Stimulated activated CD4-positive, alpha-beta T cell treated with anti-CD3 and anti-CD28 coated beads, Interleukin-1b, Interleukin-23, amount 100 ng/mL, for 1 hour (primary cell): ENCODE measurements at places on chromosomes 7 and 10.

GRCh38 chr10:17980846-17981565 lies 29.3 kb downstream of the SLC39A12 start:
- no peak for DNase-seq

- DNase-seq, result no peak
These were observed 122.2 kb downstream of the NPY start for GRCh38 chr7:24406053-24406788.

GRCh38 chr7:56447864-56448693 lies 331.9 kb upstream of the NUPR2 start:
- DNase-seq, result no peak

- DNase-seq, result no peak
These were observed 69.0 kb downstream of the CYTH3 start for GRCh38 chr7:6203381-6203780.

DNA sequence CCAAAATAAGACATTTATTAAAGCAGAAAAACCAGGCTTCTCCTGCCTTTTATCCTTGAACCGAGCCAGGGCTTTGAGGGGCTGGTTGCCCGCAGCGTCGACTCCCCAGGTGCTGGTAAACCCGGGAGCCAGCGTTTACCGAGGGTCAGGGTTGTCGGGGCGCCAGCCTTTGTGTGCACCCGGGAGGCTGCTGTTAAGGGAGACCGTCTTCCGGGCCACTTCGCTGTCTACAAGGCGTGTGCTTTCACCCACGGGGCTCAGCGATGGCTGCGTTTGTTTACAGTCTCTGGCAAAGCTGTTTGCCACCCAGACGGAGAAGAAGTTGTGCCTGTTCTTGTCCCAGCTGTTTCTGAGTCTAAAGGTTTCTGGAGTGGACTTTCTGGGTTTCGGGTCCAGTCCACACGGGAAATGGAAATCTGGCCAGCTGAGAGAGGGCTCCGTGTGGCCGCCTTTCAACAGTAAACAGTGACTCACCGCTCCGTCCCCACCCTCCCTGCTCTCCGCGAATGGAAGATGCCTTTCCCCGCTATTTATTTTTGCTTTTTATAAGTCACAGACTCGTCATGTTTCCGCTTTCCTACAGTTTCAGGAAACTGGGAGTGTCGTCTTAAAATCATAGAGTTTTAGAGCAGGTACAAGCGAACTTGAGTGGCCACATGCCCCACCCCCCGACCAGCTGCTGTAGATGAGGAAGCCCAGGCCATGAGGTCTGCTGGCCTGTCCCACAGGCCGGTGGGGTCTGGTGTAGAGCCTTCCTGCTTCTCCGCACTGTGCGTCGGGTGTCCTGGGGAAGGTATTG lies 2.2 kb downstream of the MAFK start:
- no peak for DNase-seq

GRCh38 chr10:3812141-3812540 lies 27.1 kb upstream of the KLF6 start:
- no peak for DNase-seq

DNA sequence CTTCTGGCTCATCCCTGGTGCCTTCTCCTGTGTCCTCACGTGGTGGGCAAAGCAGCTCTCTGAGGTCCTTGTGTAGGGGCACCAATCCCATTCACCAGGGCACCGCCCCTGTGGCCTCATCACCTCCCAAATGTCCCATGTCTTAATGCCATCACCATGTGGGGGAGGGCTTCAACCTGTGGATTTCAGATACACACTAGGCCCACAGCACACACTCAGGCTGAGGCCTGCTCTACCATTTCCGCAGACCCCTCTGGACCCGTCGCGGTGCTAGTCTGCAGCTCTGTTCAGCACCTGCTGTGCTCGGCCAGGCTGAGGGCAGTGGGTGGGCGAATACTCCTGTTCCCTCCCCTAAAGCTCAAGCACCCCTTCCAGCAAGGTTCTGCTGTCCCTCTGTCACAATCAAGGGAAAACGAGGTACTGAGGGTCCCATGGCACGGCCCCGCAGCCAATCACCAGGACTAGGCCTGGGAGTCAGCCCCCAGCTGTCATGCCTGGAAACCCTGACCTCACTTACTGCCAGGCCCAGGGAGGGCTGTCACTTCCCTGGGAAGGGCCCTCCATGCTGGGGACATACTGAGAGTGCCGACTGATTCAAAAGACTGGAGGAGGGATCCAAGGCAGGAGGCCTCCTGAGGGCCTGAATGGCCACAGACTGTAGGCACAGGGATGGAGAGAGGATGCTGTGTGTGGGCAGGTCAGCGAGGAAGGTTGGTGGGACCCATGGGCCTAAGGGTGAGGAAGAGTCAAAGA lies 123.8 kb upstream of the RET start:
- DNase-seq, result no peak

DNA sequence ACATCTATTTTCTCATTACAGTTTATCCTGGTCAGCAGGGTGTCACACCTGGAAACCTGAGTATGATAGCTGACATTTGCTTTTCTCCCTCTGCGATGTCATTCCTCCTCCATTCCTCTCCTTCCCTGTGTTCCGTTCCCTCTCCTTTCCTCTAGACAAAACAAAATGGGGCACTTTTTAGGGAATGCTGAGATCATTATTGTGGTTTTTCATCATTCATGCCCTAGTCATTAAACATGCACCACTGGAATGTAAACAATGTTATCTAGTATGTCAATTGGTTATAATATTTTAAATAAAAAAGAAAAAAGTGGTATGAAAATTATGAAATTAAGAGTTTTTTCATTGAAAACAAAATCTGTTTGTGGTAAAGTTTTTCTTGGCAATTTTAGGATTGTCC lies 132.6 kb downstream of the MAPK8 start:
- DNase-seq, result no peak

- DNase-seq, result no peak
These were observed 60.3 kb downstream of the RASGEF1A start for GRCh38 chr10:43206391-43207235.

DNA sequence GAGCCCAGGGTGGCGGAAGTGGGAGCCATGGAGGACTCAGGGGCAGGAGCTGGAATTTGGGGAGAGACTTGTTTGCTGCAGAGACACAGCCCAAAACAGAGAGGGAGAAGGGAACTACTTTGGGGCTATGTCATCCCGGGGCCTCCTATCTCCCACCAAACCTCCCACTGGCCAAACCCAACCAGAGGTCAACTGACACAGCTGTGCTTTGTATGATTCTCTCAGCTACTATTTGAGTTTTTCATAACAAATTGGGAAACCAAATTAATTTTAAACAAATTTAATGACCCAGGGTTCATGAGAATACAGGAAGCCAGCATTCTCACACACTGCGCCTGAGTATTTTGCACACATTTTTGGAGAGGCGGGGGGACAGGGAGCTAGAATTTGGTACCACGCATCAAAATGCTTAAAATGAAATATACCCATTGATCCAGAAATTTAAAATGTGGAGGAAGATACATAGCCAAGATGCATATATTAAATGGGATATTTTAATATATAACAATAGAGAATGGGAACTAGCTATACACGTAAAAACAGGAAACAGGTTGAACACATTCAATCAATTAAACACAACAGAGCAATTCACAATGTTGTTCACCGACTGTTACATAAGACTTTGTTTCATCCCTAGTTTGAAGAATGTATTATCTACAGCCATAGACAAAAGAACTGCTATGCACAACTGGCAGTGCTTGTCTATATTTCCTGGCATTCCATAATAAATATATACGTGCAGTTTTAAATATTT lies 105.3 kb downstream of the PARD3 start:
- no peak for DNase-seq

DNA sequence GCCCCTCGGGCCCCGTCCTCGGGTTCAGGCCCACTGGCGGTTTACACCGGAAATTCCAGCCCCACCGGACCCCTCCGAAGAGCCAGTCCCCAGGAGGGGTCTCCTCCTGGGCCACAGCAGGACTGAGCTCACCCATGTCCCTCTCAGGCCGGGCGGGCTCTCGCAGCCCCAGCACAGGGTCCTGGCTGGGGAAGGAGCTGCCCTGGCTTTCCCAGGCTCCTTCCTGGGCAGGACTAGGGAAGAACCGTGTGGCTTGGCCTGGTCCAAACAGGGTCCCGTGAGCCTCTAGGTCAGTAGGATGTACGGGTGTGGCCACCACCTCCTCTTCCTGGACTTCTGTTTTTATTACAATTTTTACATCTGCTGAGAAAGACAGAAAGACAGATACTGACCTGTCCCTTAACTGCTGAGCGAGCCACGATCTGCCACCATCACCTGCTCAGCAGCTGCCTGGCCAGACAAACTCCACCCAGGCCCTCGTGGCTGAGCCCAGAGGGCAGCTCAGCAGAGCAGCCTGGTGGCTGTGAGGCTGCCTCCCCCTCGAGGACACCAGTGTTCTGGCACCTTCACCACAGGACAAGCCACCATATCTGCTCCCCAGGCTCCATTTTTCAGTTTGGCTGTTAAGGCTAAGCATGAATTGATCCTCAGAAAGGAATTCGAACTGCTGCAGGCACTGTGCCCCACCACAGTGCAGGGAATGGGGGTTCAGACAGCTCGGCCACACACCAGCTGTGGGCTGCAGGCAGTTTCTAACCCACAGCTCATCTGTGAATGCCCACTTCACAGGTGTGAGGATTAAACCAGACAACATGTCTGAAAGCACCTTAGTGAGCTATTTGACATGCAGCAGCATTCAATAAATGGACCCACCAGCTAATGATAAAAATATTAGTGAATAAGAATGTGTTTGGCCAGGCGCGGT lies 14.5 kb upstream of the ZNF777 start:
- DNase-seq, result no peak

DNA sequence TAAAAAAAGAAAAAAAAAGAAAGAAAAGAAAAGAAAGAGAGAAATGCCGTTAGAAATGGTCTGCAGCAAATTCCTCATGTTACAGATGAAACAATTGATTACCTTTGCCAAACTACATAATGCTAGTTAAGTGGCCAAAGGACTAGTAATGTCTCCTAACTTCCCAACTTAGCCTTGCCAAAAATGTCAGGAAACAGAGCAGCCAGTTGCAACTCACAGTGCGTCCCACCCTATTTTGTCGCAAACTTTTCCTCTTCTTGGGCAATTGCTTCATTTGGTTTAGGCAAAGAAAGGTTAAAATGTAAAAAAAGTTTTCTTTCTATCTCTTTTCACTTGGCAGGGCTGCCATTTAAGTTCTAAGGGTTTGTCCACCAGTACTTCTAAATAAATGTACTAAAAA lies 53.1 kb downstream of the APBB1IP start:
- DNase-seq, result no peak

DNA sequence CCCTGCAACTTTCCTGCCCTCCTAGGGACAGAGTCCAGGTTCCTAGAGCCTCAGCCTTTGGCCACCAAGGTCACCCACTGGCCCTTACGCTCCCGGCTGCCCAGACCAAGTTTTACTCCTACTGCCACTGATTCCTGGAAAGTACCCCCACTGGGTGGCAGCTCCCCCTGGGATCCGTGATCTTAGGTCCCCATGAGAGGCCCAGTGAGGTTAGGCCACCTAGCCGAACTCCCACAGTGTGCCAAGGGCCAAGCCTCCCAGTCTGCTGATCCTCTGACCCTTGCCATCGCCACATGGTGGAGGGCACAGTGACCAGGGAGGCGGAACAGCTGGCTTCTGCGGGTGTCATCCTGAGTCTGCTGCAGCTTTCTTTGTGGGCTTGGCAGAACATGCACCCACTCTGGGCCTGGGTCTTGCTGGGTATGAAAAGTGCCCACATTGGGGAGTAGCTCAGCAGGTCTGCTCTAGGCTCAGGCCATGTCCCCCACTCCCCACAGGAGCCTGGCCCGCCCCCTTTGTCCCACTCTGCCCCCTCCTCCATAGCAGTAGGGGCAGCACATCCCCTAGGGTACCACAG lies 40.5 kb upstream of the PPIF start:
- no peak for DNase-seq

DNA sequence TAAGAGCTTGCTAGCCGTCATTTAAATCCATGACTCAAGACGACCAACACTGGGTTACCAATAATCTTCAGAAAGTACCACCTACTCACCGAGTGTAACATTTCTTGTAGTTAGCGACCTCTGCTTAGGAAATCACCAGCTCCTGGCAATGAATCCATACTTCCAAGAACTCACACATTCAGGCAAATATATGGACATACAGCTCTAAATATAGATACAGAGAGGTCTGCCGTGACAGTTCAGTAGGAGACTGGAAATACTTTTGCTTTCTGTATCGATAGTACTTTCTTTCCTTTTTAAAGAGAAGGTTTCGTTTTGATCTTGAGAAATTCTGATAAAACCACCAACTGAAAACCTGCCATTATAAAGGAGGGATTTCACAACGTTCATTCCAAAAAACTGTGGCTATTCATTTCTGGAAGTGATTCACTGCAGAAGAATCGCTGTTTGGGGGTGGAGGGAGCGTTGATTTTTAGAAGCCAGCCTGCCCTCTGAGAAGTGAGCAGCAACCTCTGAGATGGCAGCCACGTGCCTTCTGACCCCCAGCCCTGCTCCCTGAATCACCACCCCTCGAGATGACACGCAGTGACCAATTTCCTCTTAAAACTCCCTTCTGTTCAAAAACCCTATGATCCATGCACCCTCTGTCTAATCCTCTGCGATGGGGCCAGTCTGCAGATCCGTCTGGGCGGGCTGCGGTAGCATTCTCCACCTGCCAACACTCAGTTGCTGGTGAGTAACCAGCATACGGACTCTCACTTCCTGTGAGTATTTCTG lies 179.0 kb upstream of the KLF14 start:
- DNase-seq, result peak; percentile 55

DNA sequence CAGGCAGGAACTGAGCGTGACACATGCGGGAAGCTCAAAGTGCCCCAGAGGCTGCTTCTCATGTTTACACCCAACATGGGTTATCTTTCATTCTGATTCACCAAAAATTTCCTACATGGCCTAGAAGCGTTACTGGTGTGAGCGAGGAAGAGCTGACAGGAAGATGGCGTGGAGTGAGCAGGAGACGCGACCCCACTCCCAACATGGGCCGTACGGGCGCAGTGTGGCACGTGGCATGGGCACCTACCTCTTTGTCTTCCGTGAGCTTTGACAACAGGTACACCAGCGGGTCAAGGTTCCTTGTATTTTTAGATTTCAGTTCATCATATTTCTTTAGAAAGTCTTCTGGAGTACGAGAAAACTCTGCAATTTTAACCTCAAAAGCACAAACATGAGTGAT lies 8.9 kb downstream of the TUBGCP2 start:
- no peak for DNase-seq

GRCh38 chr10:103802081-103802480 lies 53.3 kb downstream of the SH3PXD2A start:
- no peak for DNase-seq

DNA sequence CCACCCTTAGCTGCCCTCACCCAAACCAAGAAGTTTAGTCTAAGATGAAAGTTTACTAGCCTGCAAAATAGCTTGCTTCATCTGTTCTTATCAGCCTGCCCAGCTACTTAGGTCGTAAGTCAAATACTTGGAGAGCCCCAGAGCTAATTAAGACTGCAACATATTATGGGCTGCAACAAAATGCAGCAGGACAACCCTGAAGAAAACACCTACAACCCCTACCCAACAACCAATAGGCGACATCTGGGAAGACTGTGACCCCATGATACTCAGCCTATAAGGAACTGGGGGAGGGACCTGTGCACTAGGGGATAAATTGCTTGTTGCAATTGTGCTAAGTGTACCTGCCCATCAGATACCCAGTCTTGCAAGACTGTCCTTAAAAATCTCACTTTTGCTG lies 64.1 kb downstream of the LYZL2 start:
- no peak for DNase-seq

GRCh38 chr7:70673778-70674570 lies 458.0 kb upstream of the GALNT17 start:
- no peak for DNase-seq
